Mesothelial cell of epicardium (in vitro differentiated cells): ENCODE measurements at places on chromosomes 1 and 21. TPM values are rescaled to one million over a fixed set of nuclear protein-coding genes. Genes with fewer than 3 reads are reported as not detected.
A peak's percentile ranks its signal among the peaks of the same experiment; 100 is the strongest.

DNA sequence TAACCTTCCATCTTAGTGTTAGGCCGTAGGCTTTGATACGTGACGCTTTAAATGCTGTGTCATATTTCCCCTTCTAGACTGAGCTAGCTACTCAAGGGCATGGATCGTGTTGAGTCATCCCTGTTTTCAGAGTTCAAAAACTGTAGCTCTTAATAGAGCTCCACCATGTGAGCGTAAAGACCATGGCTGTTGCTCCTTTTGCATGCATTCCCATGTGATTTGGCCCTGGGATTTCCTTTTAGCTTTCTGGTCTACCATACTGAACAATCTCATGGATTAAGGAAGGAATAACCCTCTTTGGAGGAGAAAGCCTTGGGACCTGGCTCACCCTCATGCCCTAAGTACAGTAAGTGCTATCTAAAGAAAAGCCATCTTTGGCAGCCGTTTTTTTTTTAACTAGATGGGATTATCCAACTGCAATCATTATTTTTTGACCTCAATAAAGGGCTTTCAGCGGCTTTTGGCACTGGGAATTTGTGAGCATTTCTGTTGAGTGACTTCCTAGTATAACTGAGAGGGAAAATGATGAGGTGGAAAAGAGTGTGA lies 76.6 kb downstream of the PLPP3 start:
- DNase-seq = no peak
- peaks cover 71% of the 10 kb centered on the region for H3K36me3 ChIP-seq
- no peaks in the 10 kb centered on the region for H3K27me3 ChIP-seq
- H3K4me1 ChIP-seq = peaks cover 36% of the 10 kb centered on the region
- no peak overlapping the region for H3K27ac ChIP-seq

The FOXD2 gene
- total RNA-seq = 0.60 to 0.98 TPM (median 0.77 TPM) in 3 replicates

GRCh38 chr21:35428489-35428888 lies 379.4 kb upstream of the RUNX1 start:
- H3K4me1 ChIP-seq = peaks cover 22% of the 10 kb centered on the region
- peak overlapping the region; percentile 22 for H3K27ac ChIP-seq

DNA sequence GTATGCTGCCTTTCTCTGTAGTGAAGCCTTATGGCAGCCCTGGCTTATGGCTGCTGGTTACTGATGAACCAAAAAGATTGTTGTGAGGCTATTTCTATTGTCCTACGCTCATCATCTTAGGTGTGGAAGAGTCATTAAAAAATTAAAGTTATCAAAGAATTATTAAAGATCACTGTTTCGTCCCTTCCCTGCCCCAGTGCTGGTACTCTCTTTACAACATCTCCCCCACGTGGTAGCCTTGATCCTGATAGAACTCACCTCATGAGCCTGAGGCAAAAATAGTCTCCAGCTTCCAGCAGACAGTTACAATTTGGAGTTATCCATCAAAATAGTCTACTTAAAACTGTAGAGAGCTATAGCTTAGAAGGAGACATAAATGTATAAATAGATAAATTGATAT lies 201.5 kb downstream of the S1PR1 start:
- H3K27me3 ChIP-seq = no peaks in the 10 kb centered on the region
- no peak overlapping the region for H3K4me3 ChIP-seq
- H3K27ac ChIP-seq = peak overlapping the region; percentile 15
- H3K4me1 ChIP-seq = peaks cover 60% of the 10 kb centered on the region
- DNase-seq = no peak

DNA sequence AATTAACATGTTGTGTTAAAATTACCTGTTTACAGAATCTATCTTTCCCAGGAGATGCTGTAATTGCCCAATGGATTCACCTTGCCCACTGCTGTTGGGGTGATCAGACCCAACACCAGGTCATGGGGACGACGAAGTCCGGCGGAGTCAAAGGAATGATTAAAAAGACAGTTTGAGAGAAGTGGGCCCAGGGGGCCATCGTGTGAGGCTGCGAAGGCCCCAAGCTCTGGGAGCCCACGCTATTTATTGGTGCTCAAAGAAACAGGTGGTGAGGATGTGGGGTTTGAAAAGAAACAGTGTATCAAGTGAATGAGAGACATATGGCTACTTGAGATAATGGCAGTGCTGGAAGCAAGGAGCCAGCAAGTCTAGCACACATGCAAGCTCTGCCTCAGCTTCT lies 16.3 kb upstream of the L1TD1 start:
- H3K4me1 ChIP-seq = peaks cover 55% of the 10 kb centered on the region
- H3K27ac ChIP-seq = no peak overlapping the region
- no peaks in the 10 kb centered on the region for H3K27me3 ChIP-seq
- H3K4me3 ChIP-seq = no peak overlapping the region
- no peaks in the 10 kb centered on the region for H3K36me3 ChIP-seq

DNA sequence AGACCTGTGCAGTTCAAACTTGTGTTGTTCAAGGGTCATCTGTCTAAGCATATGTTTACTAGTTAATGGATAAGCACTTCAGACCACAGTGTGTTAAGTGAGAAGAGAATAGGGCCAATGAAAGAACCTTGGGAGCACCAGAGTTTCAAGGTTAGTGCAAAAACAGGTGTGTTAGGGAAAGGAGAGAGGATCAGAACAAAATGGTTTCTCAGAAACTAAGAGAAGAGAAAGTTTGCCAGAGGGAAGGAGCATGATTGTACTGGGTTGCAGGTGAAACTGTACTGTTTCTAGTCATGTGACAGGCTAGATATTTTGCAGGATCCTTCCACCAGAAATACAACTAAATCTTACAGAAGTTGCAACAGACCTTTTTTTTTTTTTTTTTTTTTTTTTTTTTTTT lies 23.3 kb downstream of the RPRD2 start:
- no peaks in the 10 kb centered on the region for H3K27me3 ChIP-seq
- peaks cover 2% of the 10 kb centered on the region for H3K36me3 ChIP-seq
- no peak for DNase-seq

DNA sequence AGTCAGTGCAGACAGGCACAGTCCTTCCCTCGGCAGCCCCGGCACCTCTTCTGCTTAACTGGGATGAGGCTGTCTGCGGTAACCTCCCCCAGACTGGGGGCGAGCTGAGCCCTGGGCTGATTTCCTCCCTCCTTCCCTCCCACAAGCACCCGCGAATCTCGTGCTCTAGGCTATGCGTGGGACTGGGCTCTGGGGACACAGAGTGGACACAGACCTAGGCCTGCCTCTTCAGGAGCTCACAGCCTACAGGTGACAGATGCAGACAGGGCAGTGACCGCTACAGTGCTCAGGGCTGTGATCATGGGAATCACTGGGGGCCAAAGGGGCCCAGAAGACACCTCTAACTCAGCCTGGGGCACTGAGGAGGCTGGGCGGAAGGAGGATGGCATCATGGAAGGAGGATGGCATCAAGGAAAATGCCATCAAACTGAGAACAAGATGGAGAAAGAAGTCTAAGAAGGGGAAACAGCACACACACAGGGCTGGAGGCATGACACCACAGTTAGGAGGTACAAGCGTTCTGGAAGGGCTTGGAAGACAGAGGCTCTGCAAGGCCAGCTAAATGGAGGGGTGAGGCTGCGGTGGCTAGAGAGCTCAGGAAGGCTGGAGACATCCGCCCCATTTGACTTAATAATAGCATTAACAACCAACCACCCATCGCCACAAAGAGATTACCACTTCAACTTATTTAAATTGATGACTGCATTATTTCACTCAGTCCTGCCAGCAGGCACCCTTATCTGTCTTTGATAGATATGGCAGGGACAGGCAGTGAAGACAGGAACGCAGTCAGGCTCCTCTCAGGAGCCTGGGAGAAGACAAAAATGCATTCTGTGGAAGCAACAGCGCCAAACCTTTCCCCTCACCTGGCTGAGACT lies 4.2 kb downstream of the TTC39A start:
- H3K36me3 ChIP-seq = no peaks in the 10 kb centered on the region
- peaks cover 35% of the 10 kb centered on the region for H3K4me1 ChIP-seq
- no peak for DNase-seq
- H3K27ac ChIP-seq = peak overlapping the region; percentile 73
- H3K4me3 ChIP-seq = no peak overlapping the region

The AMPD1 gene
- not detected in 3 replicates for total RNA-seq

The RHD gene
- not detected in 3 replicates for total RNA-seq
